Pancreas (tissue), 10 donors: ENCODE measurements at places on chromosomes 2 and 18. TPM values are rescaled to one million over a fixed set of nuclear protein-coding genes. Genes with fewer than 3 reads are reported as not detected.

DNA sequence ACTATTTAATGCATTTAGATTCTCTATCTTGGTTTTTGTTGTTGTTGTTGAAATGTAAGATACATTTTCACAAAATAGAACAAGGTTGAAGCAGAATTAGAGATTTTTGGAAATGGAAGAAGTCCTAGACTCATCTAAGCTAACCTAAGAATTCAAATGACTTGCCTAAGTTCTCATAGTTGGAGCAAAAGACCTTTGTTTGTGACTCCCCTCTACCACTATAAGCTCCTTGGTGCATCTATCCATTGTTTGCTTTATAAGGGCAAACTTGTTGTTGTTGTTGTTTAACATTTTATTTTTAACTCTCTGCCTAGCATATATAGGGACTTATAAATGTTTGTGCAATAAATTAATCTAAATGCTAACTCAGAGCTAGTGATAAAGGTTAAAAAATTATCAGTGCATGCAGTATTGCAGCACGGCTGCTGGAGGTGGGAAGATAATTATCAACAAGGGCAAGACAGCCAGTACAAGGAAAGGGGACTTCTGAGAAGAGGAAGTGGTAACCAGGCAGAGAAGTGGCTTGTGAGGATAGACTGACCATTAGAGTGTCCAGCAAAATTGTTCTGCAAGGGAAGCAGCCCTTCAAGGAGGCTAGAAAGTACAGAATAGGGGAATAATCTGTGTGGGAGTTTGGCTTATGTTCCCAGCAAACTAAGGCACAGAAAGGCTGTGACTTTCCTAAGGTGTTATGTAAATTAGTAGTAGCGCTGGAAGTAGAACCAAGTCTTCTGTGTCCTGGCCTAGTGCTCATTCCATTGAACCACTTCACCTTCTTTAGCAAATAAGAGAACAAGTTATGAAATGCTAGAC lies 38.1 kb upstream of the ACYP2 start:
- DNase-seq = no peak

- no peak for DNase-seq
Measured at GRCh38 chr2:216098421-216099334, 10.5 kb upstream of the XRCC5 start.

GRCh38 chr2:200850512-200851256 lies 13.8 kb downstream of the CLK1 start:
- DNase-seq = no peak

GRCh38 chr2:190634381-190634780 lies 14.5 kb upstream of the NAB1 start:
- DNase-seq = no peak

DNA sequence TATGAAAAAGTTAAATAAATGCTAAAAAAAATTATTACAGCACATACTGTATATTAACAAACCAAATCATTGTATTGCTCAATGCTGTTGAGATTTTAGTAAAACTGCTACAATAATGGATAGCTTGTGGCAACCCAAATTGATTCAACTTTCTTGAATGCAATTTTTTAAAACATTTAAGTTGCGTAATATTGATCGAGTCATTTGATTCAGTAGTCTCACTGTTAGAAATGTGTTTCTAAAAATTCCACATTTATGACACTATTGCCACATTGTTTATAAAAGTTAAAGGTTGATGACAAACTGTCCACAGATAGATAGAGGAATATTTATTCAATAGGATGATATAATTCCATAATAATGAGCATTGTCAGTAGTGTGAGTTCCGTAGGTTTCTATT lies 640.7 kb upstream of the CRIM1 start:
- no peak for DNase-seq

DNA sequence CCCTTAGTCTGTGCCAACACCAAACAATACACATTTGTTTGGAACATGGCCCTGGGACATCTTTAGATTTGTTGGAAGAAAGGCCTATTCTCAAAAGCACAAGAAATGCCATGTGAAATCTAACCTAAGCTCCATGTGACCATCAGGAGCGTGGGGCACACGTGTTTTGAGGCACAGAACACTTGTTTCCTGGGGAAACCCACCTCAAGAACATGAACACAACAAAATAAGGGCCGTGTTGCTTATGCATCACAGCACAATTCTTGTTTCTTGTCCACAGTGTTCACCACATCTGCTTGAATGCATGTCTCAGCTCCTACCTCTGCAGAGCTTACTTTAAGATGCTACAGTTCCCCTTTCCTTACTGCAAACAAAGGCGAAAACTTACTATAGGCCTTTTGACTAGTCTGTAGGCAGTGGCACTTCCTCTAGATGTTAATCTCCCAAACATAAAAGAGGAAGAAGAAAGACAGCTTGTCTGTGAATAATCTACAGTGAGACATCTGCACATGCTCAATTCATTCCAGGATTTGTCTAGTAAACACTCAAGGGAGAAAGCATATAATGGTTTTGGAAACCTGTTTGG lies 165.0 kb downstream of the ANKRD44 start:
- no peak for DNase-seq

GRCh38 chr2:3956892-3957291 lies 253.5 kb downstream of the DCDC2C start:
- no peak for DNase-seq

DNA sequence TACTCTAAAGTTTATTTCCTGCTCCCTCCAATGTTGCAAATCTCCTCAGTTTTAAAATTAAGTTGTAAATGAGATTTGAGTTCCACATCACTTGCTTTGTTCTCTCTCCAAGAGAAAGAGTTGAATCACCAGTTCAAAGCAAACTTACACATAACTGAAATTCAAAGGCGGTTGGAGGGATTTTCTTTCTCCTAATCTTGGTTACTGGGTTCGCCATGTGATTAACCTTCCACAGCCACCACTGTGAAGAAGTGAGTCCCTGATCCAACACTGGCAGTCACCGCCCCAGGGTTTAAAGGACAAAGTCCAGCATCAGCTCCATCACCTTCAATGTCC lies 247.1 kb downstream of the MYCN start:
- no peak for DNase-seq

GRCh38 chr18:48927286-48928080 lies 23.3 kb downstream of the SMAD7 start:
- no peak for DNase-seq

PRKAG3 gene
- not detected for total RNA-seq

GALNT3 gene
- total RNA-seq = 17.2 TPM
